ENCODE measurements at places on chromosomes 13 and 19.

DNA sequence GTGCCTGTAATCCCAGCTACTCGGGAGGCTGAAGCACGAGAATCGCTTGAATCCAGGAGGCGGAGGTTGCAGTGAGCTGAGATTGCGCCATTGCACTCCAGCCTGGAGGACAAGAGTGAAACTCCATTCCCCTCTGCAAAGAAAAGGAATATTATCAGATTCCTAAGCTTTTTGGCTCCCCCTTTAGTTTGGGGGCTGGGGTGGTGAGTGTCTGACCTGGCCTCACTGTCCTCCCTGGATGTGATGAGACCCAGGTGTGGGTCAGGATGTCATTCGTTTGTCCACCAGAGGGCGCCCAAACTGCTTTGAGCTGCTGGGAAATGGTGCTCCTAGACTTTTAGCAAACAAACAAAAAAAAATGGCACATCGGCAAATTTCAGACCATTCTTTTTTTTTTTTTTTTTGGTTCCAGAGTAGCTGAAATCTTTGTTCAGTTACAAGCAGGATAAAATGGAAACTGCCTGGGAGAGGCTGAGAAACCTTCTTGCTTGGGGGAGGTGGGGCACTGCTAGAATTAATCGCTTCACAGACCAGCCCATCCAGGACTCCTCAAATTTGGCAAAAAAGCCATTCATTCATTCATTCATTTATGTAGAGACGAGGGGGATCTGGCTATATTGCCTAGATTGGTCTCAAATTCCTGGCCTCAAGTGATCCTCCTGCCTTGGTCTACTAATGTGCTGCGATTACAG is 29.4 kb downstream of the SPC24 start:
- peak; percentile 38 for DNase-seq

DNA sequence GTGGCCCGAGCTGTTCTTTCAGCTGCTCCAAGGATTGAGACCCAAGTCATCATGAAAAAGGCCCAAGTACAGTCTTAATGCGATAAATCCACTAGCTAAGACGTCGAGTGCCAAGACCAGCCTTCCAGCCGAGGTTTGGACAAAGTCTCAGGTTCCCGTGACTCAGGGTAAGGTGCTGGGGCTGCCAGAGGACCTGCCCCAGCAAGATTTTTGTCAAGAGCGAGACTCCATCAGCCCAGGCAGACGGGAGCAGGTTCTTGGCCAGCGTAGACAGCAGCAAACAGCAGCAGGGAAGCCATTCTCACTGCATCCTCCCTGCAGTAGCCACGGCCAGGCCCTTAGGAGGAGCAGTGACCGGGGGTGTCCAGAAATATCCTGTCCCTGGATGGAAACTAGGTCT is 3.4 kb downstream of the FEM1A start:
- no peak for DNase-seq

GRCh38 chr19:46955813-46956371 is 63.7 kb upstream of the NPAS1 start:
- no peak for DNase-seq

- peak; percentile 26 for DNase-seq
These were observed 123.1 kb downstream of the CDK8 start for GRCh38 chr13:26377038-26377437.

GRCh38 chr19:54551950-54552912 is 21.4 kb upstream of the LILRA2 start:
- no peak for DNase-seq

DNA sequence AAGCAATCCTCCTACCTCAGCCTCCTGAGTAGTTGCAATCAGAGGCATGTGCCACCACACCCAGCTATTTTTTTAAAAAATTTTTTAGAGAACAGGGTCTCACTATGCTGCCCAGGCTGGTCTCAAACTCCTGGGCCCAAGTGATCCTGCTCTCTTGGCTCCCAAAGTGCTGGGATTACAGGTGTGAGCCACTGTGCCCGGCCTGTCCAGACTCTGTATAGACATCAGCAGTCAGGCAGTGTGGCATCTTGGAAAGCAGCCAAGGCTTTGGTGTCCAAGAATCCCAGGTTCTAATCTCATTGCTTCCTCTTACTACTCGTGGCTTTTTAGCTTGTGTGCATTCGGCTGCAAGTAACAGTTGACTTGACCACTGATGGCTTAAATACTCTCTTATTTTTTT is 43.4 kb downstream of the BICRA start:
- DNase-seq, result no peak

GRCh38 chr13:59898066-59898465 is 265.7 kb downstream of the DIAPH3 start:
- no peak for DNase-seq

- DNase-seq, result no peak
These were observed 395.9 kb downstream of the KCNRG start for GRCh38 chr13:50410921-50411746.

Measured in NCI-H1930 (cell line).